ENCODE measurements at places on chromosomes 1 and 21.
A peak's percentile ranks its signal among the peaks of the same experiment; 100 is the strongest.

DNA sequence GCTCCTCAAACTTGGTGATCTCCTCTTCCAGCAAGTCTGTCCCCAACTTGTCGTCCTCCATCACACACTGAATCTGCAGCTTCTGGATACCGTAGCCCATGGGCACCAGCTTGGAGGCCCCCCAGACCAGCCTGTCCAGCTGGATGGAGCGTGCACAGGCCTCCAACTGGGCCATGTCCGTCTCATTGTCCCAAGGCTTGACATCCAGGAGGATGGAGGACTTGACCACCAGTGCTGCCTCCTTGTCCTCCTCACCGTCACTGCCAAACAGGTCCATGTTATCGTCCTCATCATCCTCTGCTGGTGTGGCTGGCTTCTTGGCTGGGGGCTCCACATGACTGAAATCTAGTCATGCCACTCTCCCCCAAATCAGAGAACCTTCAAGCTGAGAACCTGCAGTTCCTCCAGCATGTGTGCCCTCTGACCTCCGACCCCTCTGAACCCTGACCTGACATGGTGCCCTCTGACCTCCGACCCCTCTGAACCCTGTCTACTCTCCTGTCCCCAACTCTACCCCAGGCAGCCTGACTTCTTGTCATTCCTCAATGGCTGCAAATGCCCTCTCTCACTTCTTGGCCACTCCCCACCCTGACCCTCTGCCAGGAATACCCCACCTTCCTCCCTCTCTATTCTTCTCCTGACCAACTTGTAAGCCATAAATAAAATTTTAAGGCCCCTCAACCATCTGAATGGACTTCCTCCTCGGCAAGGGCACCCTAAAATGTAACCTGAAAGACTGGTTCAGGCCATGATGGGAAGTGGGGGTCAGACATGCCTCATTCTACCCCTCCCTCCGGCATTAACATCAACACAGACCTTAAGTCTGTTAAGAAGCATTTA lies 275.7 kb upstream of the C1orf174 start:
- no peak for DNase-seq

- DNase-seq, result no peak
Measured at GRCh38 chr21:41804381-41804780, 37.5 kb upstream of the RIPK4 start.

- DNase-seq, result no peak
Measured at GRCh38 chr1:192108161-192108560, 50.1 kb upstream of the RGS18 start.

- no peak for DNase-seq
Measured at GRCh38 chr1:234624724-234625117, 14.7 kb upstream of the IRF2BP2 start.

GRCh38 chr1:164781972-164782371 lies 223.0 kb downstream of the PBX1 start:
- DNase-seq, result no peak

GRCh38 chr1:185920602-185921001 lies 186.4 kb downstream of the HMCN1 start:
- DNase-seq, result no peak

DNA sequence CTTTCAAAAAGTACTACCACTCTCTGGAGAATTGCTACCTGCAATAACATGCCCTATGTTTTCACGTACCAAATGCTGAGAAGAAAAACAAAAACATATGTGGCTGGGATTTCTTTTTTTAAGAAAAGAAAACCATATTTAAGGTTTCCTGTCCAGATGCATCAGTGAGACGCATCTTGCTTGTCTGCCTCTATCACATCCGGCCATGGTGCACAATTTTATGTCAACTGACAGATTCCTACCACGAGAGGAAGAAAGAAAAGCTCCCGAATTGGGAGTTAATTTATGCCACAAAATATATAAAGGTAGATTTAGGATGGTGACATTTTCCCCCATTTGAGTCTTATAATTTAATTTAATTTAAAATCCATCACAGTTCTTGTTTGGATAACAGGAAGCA lies 62.3 kb upstream of the COL24A1 start:
- DNase-seq, result no peak

DNA sequence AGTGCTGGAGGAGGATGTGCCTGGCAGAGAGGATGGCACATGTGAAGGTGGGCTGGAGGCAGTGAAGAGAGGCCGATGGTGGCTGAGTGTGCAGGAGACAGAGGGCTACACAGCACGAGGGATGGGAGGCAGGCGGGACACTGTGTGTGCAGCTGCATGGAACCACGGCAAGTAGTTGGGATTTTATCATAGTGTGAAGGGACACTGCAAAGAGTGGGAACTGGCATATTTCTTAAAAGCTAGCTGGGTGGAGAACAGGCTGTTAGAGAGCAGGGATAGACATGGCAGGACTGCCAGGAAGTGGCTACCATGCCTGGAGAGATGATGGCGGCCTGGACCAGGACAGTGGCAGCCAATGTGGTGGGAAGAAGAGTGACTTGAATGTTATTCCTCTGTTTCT lies 102.4 kb upstream of the TLR5 start:
- DNase-seq, result no peak

DNA sequence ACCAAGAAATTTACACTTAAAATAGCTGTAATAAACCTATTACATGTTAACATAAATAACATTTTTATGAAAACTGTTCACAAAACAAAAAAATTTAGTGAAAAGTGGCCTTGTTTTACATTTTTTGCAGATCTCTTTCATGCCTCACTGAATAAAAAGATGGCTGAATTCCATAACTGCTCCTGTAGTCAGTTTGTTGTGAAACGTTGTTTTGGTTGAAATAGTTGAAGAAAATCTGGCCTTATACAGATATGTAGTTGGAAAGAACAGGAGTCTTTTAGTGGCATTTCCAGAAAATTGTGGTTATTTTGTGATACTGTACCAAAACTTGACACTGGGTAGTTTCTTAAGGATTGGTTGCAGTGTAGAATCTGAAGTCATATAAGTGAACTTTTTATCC lies 18.1 kb downstream of the ITSN1 start:
- no peak for DNase-seq

- no peak for DNase-seq
Measured at GRCh38 chr21:34945288-34945687, 103.8 kb downstream of the RUNX1 start.

DNA sequence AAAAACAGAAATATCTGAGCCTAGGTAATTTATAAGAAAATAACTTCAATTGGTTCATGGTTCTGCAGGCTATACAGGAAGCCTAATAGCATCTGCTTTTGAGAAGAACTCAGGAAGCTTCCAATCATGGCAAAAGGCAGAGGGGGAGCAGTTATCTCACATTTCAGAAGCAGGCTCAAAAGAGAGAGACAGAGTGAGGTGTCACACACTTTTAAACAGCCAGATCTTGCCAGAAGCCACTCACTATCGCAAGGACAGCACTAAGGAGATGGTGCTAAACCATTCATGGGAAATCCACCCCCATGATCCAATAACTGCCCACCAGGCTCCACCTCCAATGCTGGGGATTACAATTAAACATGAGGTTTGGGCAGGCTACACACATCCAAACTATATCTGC lies 25.5 kb downstream of the RGS18 start:
- DNase-seq, result no peak

DNA sequence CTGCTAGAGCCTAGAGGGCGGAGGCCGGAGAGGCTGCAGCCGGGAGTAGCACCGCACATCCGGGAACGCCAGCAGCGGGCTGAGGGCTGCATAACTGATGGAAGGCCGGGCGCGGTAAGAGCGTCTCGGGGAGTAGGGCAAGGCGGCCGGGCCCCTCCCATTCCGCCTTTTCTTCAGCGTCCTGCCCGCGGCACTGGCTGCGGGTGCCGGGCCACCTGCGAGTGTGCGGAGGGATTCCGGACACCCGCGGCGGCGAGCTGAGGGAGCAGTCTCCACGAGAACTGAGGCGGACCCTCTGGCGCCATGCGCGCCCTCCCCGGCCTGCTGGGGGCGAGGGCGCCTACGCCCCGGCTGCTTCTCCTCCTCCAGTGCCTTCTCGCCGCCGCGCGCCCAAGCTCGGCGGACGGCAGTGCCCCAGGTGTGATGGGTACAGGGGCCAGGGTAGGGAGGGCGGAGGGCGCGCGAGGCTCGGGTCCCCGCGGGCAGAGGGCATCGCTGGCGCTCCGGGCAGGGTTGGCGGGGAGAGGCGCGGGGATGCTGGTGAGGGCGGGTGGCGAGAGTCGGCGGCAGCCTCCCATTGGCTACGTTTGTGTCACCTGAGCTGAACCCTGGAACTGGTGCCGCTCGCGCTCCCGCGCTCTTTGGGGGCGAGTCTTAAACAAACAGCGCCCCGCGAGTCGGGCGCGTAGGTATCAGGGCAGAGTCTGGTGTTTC lies 334.4 kb downstream of the SRGAP2C start:
- peak; percentile 12 for DNase-seq

- DNase-seq, result no peak
Measured at GRCh38 chr1:12339396-12339795, 109.6 kb downstream of the VPS13D start.

DNA sequence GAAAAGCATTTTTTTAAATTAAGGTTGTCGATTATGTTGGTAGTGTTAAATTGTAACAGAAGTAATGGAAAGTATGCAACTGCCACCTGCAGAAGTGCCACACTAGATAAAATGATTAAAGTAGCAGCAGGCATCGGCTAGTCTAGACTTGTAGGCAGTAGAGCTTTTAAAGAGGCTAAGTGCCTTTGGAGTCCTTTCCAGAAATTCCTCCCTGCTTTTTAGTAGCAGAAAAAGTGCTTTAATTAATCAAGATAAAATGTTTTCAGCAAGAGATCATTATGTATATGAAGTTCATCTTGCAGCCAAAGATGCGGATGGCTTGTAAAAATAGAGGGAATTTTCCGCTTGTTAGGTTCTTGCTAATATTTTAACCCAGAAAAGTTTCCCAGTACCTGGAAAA lies 87.1 kb upstream of the LRRC8D start:
- DNase-seq, result no peak

- no peak for DNase-seq
Measured at GRCh38 chr1:209879539-209879938, 51.8 kb downstream of the UTP25 start.

DNA sequence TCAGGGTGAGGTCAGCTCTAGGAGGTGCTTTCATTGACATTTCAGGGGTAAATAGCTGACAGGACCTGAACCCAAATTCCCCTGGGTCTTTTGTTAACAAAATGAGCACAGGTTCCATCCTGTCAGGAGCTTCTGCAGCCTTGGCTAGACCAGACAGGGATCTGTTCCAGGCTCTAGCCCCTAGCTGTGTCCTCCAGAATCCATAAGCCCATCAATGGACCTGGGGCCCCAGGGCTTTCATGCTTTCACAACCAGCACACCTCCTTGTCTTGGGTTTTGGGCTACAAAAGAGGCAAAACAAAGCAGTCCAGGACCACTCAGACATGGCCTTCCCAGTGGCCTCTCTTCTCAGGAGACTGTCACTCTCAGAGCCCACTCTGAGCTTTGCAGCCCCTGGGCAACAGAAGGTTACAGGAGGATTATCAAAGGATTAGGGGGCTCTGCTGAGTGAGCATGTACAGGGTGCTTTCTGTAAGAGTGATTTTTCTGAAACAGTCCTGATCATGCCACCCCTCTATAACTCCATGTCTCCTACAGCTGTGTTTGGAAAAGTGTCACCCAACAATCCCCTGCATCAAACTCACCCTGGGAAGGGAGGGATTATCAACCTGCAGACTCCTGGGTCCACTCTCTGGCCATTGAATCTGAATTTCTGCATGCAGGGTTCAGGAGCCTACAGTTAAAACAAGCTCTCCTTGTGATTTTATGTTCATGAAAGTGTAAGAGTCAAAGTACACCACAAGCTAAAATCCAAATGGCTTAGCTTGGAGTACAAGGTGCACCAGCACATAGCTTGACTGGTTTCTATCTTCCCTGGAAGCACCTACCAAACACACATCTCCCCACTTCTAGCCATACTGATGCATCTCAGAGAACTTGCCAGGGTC lies 67.7 kb upstream of the GCLM start:
- DNase-seq, result no peak

GRCh38 chr1:66386712-66387111 lies 147.2 kb upstream of the SGIP1 start:
- no peak for DNase-seq

GRCh38 chr1:8870103-8870502 lies 8.4 kb downstream of the ENO1 start:
- DNase-seq, result no peak

- DNase-seq, result peak; percentile 14
Measured at GRCh38 chr1:98556521-98557158, 104.9 kb upstream of the SNX7 start.

DNA sequence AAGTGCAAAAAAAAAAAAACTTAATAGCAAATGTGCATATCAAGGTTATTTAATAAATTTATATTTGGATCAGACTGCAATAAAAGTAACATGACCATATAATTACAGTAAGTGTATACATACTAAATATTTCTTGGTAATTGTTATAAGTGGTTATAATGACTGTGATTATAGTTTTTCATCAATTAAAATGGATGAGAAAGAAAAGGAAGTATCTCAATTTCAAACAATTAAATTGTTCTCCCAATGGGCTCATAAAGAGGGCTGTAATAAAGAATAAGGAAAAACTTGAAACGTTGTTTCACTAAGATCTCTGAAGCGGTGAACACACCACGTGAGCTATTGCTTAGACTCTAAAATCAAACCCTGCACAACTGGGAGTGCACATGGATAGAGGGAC lies 104.1 kb downstream of the CDC42BPA start:
- no peak for DNase-seq

DNA sequence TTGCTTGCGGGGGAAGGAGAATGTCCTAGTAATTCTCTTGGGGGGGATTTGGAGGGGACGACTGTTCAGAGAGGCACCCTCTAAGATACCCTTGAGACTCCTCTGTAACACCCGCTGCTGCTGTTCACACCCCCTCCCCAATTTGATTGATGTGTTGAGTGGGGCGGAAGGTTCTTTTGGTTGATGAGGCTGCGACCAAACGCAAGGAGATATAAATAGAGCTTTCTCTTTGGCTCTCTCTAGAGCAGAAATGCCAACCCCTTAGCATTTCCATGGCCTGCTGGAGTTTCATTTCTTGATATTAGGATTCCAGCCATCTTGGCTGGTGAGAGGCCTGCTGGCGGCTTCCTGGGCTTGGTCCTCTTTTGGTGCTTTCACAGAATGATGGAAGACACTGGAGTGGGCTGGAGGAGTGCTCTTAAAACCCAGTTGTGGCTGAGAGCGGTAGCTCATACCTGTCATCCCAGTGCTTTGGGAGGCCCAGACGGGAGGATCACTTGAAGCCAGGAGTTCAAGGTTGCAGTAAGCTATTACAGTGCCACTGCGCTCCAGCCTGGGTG lies 2.0 kb downstream of the PIK3CD start:
- DNase-seq, result no peak

- DNase-seq, result no peak
Measured at GRCh38 chr1:51439053-51439452, 80.0 kb downstream of the EPS15 start.

- DNase-seq, result no peak
Measured at GRCh38 chr1:208917723-208918122, 665.8 kb upstream of the CAMK1G start.

- DNase-seq, result no peak
Measured at GRCh38 chr1:205792961-205793673, 17.8 kb upstream of the RAB29 start.

DNA sequence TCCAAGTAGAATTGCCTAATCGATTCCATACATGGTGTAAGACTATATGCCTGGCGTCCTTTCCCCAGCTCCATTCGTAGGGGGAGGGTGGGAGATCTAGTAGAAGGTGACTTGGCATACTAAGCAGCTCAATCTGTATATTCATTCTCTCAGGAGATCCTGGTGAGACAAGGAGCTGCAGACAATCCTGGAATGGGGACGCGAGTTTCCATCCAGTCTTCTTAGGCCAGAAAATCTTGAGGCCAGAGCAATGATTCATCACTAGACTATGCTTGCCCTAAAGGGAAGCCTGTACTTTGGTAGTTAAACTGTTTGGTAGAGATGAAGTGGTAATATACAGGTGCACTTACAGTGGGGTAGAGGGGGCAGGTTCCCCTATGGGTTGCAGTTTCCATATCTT lies 468.7 kb downstream of the ADGRL2 start:
- peak; percentile 75 for DNase-seq
